EH (cell line): ENCODE measurements at places on chromosomes 2 and 18.

DNA sequence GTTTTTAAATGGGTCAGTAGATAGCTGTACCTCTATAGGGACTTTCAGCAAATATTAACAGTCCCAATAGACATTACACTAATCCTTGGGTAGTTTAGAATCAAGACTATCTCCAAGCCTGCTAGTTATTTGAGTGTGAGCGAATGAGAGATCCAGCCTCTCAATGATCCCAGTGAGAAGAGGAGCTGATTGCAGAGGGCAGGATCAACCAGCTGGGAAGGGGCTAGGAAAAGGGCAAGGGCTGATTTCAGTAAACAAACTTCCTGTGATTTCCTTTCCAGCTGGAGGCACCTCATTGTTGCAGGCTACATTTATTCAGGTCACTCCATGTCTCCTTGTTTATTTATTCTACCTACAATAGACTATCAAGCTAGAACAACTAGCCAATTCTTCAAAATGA lies 84.1 kb upstream of the CTNNA2 start:
- DNase-seq: no peak

DNA sequence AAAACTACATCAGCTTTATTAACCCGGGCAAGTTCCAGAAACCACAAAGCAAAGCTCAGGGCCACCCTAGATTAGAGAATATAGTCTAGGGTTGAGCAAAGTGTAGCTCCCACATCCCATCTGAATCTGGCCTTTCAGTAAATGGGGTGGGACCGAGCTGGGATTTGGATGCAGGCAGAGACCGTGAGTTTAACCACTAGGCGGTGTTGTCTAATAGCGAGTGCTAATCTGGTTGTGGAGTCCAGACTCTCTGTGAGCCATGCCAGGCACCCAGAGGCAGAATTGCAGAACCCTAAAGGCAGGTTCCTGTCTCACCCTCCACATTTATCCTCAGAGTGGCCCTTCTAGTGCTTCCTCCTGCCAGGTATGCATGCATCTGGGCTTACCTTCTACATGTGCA lies 435.9 kb downstream of the TSN start:
- peak; percentile 28 for DNase-seq

DNA sequence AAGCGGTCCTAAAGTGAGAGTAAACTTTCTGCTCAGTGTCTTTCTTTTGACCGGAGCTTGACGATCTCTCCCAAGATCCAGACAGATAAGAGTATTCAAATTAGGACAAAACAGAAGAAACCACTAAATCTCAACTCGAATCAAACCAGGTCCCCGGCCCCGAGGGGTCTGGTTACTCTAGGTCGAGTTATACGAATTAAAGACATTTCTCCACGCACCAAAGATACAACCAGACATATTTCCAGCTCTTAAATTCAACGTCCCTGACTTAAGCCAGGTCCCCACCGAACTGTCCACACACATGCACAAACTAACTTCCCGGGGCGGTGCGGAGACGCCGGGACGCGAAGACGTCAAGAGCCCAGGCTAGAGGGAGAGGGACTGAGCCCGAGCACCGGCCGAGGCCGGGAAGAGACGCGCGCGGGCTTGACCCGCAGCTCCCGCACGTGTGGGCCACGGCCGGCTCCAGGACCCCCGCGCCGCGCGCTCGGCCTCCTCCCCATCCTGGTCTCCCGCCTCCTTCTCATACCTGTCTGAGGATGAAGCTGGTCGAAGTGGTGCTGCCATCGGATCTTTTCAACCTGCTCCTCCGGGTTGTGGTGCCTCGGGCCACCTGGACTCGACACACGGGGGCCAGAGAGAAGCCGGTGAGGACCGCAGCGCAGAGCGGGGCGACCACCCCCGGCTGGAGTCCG lies 896 bp downstream of the CACNB4 start:
- peak; percentile 23 for DNase-seq

DNA sequence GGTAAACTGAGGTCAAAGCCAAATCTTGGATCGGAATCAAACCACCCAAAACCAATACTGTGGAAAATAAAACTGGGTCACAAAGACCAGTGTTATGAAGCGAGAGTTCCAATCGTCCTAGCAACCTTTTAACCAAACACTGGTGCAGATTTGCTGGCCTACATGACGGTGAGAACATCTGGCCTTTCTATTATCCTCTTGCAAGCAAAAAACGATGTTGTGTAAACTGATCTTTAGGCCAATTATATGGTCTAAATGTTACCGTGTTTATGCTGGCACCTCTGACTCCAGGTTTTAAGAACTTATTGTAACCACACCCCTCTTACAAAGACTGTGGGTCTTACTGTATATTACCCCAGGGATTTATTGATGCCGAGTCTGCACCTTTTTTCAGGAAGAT lies 145.9 kb downstream of the GFPT1 start:
- no peak for DNase-seq

- no peak for DNase-seq
Measured at GRCh38 chr2:65465857-65466256, 33.5 kb upstream of the SPRED2 start.

DNA sequence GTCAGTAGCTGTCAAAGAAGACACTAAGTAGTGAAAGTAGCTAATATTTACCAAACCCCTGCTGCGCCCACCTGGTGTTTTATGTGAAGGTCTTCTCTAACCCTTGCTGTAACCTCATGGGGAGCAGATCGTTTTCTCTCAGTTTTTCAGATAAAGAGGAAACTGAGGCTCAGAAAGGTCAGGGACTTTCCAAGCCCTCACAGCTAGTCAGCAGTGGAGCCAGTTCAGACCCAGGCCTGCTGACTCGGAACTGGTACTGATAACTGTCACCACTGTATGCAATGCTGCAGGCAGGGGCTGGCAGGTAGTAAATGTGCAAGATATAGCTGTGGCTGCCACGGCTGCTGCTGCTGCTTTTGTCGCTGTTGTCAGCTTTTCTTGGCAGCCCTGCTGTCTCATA lies 69.1 kb downstream of the LRRFIP1 start:
- DNase-seq: no peak

DNA sequence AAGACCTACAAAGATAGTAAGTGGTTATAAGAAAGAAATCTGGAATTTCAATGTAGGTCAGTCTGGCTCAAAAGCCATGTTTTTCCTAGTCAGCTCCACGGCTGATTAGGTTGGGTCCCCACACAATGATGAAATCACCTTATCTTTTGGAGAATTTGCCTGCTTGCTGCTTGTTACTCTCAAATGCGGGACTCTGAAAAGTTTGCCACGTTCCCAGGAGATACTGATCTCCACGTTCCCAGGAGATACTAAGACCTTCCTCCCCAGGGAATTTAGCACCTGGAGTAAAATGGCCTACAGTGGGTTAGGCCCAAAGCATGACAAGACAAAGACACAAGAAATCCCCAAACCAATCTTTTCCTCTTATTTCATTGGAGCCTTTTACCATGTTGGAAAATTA lies 449.6 kb downstream of the TNS1 start:
- no peak for DNase-seq

GRCh38 chr18:2538844-2539243 lies 32.5 kb downstream of the METTL4 start:
- DNase-seq: peak; percentile 73

GRCh38 chr2:169746240-169746639 lies 12.6 kb downstream of the KLHL23 start:
- no peak for DNase-seq

DNA sequence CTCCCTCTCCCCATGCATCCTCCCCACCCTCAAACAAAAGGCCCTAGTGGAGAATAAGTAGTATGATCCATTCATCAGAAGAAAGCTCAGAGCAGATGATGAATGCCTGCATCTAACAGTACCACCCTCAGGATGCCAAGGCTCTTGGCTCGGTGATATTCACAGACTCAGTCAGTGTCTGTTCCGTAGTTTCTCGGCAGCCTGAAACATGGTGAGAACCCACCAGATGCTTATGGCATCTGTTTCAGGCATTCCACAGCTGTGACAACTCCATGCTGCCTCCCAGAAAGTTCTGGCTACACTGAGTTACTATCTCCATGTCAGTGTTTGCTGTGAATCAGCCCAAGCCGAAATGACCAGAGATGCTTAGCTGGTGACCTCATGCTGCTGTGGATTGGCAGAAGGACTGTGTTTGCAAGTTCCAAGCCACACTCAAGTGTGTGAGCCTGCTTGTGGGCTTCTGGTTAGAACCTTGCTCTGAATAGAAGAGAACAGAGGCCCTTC lies 83.9 kb downstream of the WDSUB1 start:
- peak; percentile 100 for DNase-seq

GRCh38 chr2:40041422-40042382 lies 262.6 kb upstream of the THUMPD2 start:
- peak; percentile 93 for DNase-seq

DNA sequence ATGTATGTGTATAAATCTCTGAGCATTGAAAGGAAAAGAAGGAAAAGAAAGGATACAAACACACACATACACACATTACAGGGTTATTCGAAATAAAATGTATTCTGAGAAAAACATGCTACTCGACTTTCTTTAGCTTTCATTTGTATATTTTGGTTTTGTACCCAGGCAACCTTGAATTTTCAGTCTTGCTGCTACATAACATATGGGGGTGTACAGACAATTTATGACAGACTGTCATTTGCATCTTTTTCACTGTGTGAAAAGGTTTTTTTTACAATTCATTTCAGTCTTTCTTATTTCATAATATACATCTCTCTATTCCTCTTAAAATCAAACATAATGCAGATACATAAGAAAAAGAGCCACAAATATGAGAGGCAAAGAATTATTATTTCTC lies 1238.4 kb upstream of the NXPH2 start:
- DNase-seq: no peak

DNA sequence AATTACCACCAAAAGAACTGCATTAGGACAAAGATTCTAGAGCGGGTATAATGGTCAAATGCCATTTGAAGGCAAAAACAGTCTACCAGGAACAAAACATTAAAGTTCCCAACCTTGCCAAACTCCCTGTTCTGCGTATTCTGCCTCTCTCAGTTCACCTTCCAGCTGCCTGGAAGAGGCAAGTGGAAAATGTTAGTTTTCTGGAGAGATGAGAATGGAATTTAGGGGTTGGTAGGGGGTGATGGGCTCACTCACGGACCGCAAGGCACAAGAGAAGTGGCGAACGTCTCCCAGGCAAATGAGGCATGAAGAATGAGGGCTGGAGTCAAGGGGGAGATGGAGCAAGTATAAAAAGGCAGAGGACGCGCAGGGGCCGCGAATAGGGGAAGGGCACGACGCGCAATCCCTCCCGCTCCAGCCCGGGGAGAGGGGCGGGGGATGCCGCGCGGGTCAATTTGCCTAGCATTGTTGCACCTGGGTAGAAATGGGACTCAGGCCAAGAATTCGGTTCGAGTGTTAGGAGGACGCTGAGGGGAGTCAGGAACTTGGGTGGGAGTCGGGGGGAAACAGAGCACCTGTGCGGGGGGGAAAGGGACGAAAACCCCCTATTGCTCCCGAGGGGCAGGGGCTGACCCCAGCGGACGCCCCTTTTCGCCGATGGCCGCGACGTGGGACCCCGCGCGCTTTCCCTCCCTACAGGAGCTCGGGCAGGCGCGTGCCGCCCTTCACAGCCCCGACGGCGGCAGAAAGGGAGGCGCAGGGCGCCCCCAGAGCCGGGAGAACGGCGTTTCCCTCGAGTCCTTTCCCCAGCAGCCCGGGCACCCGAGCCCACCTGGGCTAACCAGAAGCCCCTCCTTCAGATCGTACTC lies 573 bp downstream of the PAIP2B start:
- peak; percentile 2 for DNase-seq

DNA sequence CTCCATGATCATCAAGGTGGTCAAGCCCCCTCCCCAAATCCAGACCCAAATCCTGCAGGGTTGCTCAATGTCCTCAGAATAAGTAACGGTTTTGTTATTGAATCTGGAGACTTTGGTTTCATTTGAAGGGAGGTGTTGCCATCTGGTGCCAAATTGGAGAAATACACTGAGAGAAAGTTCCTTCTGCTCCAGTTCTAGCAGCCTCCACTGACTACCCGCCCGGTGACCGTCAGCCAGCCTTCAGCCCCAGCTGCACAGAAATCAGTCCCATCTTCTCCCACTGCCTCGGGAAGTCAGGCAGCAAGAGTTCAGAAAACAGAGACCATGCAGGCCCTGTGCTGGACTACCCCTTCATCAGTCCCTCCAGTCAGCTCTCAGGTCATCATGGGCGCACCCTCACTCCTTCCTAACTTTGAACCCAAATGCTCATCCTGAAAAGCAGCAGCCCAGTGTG lies 38.7 kb downstream of the PKDCC start:
- peak; percentile 69 for DNase-seq

GRCh38 chr18:50610349-50610748 lies 50.5 kb downstream of the MAPK4 start:
- no peak for DNase-seq

DNA sequence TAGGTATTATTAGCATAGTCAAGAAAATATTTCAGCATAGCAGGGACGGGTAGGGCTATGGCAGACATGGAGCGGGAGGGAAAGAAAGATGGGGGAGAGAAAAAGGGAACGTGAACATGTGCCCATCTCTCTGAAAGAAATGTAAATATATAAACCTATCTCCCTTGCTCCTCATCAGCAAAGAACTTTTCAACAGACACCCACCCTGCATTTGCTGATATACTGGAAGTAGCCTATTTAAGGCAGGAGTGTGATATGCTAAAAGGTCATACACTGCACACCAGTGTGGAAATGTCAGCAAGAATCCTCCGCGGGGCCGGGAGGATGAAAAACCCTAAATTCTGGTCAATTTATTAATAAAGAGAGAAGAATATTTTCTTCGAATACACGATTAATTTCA lies 1.7 kb downstream of the MBOAT2 start:
- DNase-seq: no peak
